Dorsolateral prefrontal cortex (tissue), 122 donors: ENCODE measurements at places on chromosomes 11 and 22. TPM values are rescaled to one million over a fixed set of nuclear protein-coding genes. Genes with fewer than 3 reads are reported as not detected.

DNA sequence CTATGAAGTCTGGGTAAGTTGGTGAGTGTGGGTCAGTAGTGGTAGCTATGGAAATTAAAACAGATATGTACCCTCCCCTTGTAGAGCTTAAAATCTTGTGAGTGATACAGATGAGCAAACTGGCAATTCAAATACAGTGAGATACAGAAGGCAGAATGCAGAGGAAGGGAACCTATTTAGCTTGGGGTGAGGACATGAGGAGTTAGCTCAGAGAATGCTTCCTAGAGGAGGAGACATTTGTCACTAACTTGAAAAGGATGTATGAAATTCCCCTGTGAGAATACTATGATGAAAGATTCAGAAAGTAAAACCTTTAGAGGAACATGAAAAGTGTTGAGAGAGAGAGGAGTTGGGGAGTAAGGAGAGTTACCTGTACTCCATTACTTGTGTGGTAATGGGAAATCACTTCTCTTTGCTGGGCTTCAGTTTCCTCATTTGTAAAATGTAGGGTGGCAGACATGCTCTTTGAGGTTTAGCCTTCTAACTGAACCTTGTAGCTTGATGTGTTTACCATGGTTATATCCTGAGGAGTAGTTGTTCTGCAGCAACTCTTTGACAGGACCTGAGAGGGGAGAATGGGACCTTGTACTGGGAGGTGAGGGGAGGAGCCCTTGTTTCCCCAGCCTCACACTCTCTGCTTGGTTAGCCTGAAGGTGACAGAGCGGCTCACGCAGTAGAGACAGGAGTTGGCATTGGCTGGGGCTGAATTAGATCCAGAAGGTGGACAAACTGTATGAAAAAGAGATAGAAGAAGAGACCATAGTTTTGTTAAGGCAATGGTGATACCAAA, 17.9 kb downstream of the SWAP70 start:
- DNase-seq: no peak

DNA sequence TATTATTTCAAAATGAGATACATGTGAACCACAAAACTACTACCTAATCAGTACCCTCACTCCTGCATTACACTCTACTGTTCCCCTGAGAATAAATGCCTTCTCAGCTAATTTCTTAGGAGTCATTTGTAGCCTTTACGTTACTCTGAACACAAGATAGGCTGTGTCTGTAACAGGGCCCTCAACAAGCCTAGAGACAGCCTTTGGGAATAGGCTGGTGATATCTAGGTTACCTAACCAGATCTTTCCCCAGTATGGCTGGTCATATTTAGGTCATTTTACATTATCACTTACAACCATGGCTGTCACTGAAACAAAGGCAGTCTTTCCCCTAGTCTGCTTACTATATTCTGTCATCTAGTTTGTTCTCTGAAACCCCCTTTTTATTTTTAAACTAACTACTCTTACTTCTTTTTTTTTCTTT, 14.2 kb downstream of the ATM start:
- DNase-seq: no peak

DNA sequence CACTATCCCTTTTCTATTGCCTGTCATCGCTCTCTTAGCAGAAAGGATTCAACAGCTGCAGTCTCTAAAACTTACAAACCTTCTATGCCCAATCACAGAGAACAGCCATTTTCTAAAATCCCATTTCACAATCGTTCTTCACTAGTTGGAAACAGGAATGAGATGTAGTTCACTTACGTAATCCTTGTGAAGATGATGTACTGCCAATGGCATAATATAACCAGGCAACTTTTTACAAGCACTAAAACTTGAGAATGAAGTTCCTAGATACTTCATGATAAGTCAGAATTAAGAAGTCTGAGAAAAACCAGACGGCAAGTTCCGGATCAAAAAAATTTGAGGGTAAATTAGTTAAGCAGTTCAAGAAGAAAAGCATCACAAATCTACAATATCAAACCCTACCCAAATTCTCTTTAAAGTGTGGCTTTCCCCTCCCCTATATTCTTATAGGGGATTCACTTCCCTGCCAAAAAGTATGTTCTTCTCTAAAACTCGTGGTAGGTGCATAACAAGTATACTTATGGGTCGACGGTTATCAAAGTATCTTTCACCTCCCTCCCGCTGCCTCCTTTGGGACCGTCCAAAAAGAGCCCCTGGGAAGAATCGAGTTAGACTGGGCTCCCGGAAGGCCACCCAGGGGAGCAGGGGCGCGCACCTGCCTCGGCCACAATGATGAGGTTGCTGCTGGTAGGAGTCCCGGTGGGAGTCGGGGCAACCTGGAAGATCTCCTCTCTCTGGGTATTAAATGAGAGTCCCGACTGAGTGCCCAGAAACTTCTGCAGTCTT, 666 bp downstream of the MSANTD4 start:
- DNase-seq: no peak

GRCh38 chr11:128022007-128022368, 565.4 kb downstream of the ETS1 start:
- DNase-seq: no peak

GRCh38 chr11:20156876-20157613, 3.2 kb downstream of the DBX1 start:
- no peak for DNase-seq

- no peak for DNase-seq
These were observed 60.9 kb downstream of the SYN3 start for GRCh38 chr22:32997295-32997694.

DNA sequence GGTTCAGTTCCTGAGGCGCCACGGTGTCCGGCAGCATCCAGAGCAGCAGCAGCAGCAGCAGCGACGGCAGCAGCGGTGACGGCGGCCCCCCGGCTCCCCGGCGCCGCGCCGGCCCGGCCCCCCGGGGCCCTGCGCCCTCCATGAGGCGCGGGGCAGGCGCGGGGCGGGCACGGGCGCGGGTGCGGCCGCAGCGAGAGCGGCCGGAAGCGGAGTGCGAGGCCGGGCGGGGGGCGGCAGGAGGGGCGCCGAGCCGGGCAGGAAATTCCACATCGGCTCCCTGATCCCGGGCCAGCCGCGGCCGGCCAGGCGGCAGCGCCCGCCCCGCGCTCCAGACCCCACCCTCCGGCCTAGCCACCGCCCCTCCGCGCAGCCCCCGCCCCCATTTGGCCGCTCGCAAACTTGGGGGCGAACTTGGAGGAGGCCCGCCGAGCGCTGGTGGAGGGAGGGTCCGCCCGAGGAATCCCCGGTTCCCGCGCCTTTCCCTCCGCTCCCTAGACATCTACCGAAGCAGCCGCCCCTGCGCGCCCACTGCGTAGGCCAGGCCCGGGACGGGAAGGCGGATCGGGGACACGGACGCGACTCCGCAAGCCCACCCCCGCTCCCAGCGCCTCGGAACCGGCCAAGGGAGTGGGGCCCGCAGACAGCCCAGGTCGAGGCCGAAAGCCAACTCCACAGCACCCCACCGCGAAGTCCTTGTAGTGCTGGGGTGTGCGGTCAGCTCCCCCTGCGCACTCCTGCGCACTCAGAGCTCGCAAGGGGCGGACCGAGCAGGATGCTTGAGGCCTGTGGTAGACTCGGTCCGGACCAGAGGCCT, at the start of gene SCARF2:
Gene SCARF2 (minus strand): TSS at position 213 of the 814 bp plus-strand sequence. CDS start 71 bp downstream, at position 142.
- peak; percentile 30 for DNase-seq

The TNNT3 gene
- 1.5 TPM for total RNA-seq

DNA sequence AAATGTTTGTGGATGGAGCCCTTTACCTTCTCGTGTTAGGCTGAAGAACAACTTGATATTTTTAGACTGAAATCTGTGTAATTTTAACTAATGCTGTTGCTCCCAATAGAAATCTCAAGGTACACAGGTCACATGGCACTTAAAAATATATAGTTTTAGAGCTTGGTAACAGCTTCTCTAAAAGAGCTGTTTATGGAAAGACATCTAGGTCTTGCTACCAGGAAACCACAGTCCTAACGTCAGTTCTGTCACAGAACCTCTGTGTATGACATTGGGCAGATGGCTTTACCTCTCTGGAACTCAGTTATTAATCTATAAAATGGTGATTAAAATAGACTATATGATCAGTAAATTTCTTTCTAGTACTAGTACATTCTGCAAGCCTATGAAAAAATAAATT, 35.4 kb downstream of the PAK1 start:
- no peak for DNase-seq

GRCh38 chr11:44285756-44286155, 24.2 kb downstream of the ALX4 start:
- DNase-seq: no peak

The NCR3LG1 gene
- 17.5 TPM for total RNA-seq

DNA sequence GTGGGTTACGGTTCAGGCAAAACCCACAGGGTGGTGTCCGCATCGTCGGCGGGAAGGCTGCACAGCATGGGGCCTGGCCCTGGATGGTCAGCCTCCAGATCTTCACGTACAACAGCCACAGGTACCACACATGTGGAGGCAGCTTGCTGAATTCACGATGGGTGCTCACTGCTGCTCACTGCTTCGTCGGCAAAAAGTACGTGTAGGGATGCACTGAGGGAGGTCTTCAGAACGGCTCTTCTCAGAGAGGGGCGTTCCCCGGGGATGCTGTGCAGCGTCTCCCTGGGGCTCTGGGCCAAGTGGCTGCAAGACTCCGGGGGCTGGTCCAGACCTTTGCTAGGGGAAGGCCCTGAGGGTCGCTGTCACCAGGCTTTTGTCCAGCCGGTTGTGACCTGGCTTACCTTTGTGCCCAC, 1.3 kb downstream of the ACR start:
- DNase-seq: no peak

DNA sequence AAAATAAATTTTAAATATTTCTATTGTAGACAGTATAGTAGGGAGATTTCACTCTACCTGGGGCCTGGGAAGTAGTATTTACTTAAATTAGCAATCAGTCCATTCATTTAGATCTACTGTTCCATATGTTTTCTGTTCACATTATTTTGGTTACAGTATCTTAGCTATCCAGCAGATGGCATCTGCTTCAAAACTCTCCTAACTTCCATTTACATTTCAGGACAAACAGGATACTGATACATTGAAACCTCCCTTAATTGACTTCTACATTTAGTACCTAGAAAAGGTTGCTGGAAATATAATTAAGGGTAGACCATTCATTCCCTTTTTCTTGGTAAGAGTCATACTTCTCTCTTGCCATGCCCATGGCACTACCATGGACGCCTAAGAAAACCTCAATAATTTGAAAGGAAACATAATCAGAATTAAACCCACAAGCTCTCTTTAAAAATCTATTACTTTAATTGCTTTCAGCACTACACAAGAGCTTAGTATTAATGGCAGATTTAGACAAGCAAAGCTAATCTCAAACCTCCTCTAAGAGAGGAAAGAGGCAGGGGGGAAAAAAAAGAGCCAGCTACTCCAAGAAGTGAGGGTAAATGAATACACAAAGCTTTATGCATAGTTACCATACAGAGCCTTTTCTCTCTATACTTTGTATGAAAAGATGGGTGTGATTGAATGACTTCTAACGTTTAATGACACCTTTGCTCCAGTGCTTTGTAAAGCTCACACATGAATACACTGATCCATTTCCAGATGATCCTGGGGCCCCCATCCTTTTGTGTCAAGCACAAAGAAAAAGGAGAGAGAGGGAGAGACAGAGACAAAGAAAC, 131.2 kb upstream of the MTMR2 start:
- no peak for DNase-seq

The GUCY1A2 gene
- 67.8 TPM for total RNA-seq

The ATXN10 gene
- total RNA-seq: 252 TPM

- no peak for DNase-seq
These were observed 182.6 kb downstream of the ST3GAL4 start for GRCh38 chr11:126538071-126538470.

DNA sequence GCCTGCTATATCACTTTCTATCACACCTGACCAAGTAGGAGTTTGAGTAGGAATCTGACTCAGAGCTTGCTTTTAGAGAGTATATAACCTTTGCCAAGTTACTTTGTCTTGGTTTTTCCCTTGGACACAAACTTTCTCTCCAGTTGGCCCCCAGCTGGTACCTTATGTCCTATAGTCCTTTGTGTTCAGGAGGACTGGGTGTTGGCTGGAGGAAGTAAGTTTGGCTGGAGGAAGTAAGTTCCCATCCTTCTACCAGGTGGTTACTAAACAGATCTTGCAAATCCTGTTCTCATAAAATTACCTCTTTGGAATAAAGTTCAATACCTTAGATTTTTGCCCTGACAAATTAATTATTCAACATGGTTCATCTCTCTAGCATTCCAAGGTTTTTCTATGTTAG, 37.2 kb downstream of the SPON1 start:
- DNase-seq: no peak

The OR10D3 gene
- total RNA-seq: not detected

The SLCO2B1 gene
- 73.9 TPM for total RNA-seq

- DNase-seq: no peak
These were observed 714 bp downstream of the TRIM29 start for GRCh38 chr11:120137187-120137610.

DNA sequence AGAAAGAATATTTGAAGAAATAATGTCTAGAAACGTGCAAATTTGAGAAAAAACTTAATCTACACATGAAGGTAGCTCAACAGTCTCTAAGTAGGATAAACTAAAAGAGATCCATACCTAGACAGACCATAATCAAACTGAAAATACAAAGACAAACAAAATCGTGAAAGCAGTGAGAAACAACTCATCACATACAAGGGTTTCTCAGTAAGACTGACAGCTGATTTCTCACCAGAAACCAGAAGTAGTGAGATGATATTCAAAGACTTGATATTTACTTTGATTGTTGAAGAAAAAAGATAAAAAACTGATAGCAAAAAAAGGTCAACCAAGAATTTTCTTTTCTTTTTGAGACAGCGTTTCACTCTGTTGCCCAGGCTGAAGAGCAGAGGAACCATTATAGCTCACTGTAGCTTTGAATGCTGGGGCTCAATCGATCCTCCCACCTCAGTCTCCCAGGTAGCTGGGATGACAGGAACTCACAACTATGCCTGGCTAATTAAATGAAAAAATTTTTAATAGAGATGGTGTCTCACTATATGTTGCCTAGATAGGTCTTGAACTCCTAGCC, 17.4 kb downstream of the NPAT start:
- DNase-seq: no peak

DNA sequence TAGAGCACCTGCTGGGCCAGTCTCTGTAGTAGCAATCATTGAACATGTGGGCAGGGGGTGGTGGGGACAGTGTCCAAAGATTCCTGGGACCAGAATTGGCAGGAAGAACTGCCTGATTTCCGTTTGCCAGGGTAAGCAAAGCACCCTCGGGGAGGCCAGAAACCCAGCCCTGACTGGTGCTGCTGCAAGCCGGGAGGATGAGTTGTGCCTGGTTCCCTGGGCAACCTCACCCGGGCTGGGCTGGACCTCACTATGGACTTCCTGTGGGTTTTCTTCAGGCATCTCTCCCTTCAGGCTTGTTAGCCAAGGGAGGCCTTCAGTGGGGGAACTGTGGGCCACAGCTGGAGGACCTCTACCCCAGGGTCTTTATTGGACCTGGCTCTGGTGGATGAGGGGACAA, 8.0 kb upstream of the POU2F3 start:
- no peak for DNase-seq

The VPS37C gene
- total RNA-seq: 17.8 TPM

GRCh38 chr11:59641156-59641555, 25.6 kb upstream of the OSBP start:
- no peak for DNase-seq

The ADAMTS8 gene
- total RNA-seq: 9.7 TPM

GRCh38 chr11:63998558-63999348, 12.5 kb downstream of the OTUB1 start:
- no peak for DNase-seq

- no peak for DNase-seq
These were observed 585 bp downstream of the CYB5R3 start for GRCh38 chr22:42648368-42649245.
